ENCODE measurements at places on chromosomes 2 and 18.

DNA sequence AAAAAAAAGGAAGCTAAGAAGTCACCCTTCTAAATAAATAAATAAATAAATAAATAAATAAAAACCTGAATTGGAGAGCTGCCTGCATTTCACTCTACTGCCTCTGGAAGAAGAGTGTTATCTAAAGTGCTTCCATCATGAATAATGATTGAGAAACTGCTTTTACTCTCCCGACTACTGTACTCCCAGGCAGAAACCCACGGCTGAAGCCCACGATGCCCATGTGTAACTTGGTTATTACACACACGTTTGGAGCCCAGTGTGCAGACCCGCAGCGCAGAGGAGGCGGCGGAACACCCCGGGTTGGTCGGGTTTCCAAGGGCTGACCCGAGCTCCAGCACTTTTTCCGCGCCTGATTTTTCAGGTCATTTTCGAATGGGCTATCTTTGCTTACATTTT is 697 bp upstream of the SPATS2L start:
- peak; percentile 6 for DNase-seq

DNA sequence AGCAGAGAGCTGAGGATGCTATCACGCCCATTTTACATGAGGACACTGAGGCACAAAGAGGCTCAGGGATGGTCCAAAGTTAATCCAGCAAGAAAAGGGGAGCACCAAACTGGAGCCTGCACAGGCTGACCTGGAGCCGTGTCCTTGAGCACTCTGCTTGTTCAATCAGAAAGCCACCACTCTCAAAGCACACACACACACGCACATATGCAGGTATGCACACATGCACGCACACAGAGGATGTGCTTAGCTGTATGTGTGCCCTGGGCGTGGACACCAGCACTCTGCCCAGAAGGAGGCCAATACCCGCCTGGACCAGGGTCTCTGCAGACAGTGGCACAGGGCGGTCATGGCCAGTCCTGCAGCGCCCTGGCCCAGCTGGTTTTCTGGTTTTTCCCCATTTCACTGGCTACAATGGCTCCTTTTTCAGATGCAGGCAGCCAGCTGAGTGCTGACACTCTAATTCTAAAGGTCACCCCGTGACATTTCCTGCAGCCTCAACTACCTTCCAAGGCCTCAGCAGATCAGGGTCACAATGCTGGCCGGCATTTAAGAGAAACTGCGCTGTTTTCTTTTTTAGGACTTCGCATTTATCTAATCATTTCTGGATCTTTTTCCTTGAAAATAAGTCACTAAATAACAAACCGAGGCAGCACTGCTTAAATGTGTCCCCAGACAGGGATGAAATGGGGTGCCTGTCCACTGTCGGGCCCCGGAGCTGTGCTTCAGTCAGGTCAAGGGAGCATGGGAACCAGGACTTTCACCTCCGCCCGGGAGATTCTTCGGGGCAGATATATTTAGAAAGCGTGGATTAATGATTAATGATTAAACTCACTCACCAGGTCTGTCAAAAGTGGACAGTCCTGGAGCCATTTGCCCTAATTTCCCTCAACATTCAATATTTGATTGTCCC is 104.5 kb downstream of the HDAC4 start:
- no peak for DNase-seq

GRCh38 chr2:211084352-211084751 is 528.0 kb downstream of the CPS1 start:
- no peak for DNase-seq

- no peak for DNase-seq
Observed at GRCh38 chr2:29766191-29766590, 155.2 kb downstream of the ALK start.

DNA sequence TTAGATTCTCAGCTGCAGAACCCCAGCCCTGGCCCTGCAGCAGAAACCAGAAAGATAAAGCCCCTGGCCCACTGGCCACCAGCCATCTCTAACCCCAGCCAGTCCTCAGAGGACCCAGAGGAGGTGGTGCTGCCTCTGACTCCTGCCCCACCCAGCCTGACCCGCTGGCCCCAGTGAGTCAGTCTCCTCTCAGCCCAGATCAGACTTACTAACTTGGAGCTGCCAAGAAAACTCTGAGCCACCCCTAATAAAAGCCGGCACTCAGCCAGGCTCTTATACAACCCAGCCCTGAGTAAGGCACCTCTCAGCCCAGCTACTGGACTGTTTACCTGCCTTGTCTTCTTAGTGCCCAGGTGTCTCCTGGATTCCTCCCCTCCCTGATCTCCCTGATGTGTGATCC is 2.0 kb downstream of the SLC14A2 start:
- DNase-seq: no peak

- no peak for DNase-seq
Observed at GRCh38 chr18:5490753-5491480, 52.9 kb downstream of the EPB41L3 start.

- no peak for DNase-seq
Observed at GRCh38 chr18:53489266-53489665, 735.2 kb downstream of the MBD2 start.

DNA sequence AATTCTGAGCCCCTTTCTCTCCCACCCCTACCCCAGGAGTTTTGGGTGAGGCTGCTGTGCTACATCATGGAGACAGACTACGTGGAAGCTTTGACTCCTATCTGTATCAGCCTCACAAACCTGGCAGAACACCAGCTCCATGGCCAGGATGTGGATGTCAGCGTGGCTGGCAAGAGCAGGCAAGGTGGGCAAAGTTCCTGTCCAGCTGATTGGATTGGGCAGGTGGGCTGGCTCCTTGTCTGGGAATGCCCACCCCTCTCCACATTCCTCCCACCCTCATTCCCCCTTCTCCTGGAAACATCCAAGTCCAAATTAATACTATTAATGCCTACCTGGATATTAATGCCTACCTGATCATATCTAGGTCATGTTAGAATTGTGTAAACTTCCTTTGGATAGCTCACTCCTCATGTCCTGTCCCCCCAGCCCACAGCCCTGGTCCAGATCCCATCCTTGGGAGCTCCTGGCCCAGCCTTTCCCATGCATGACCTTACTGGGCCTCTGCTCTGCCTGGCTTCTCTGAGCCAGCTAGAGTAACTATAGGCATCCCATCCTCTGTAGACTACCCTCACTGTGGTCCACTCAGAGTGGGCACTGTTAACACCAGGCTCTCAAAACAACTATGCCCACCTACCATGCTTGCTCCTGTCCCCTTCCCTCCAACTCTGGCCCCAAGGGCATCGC is 24.1 kb downstream of the MROH2A start:
- DNase-seq: no peak

DNA sequence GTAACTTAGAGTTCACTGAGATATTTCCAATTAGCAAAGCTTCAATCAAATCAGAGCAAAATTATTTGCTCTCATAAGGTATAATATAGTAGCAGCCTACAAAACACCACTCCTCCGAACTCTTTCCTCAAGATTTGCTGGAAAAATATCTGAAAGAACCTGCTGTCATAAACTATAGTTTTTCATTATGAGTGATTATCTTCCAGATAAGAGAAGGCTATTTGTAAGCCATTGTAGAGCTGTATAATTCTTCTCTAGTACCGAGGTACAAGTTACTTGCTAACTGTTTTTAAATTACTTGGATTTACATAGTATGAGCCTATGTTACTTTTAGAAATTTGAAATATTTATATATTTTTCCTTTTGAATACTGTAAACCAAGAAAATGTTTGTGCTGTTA is 2.1 kb downstream of the NDC80 start:
- no peak for DNase-seq

- DNase-seq: no peak
Observed at GRCh38 chr2:67213270-67213670, 183.9 kb upstream of the ETAA1 start.

GRCh38 chr2:168666339-168666738 is 136.1 kb upstream of the NOSTRIN start:
- no peak for DNase-seq

GRCh38 chr2:223822818-223823217 is 14.6 kb downstream of the AP1S3 start:
- DNase-seq: no peak

- no peak for DNase-seq
Observed at GRCh38 chr2:154133823-154134222, 262.1 kb downstream of the GALNT13 start.

DNA sequence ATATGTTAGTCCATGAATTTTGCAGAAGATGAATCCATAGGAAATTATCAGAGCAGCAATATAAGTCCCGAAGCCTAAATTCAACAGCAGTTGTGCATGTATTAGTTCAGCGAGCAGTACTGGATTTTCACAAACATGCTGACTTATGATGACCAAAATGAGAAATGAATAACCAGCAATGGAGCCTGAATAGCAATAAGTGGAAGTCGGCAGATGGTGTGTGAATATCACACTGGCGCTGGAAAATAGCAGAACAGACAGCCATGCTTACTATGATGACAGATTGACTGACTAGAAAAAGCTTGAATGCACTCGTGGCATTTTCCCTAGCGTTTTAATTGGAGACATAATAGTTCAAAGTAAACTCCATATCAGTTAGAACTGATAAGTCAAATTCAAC is 1114.5 kb downstream of the DSC3 start:
- no peak for DNase-seq

- no peak for DNase-seq
Observed at GRCh38 chr2:200274116-200275075, 32.1 kb upstream of the SPATS2L start.

GRCh38 chr2:173555833-173556232 is 201.2 kb downstream of the CDCA7 start:
- no peak for DNase-seq

DNA sequence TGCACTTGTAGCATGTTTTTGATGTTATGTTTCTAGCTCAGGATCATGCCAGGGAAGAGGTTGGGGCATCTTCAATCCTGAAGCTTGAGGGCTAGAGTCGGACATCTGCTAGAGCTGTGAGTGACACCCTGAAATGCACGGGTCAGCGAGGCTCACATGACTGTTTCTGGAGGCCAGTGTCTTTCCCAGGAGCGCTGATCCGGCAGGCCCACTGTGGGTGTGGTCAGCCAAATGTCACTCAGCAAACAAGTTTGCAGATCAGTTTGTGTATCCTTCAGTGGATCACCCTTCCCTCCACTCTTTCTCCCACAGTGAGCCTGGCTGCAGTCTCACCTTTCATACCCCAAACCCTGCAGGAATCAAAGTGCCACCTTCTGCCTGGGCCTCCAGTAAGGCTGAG is 23.0 kb upstream of the ARHGEF4 start:
- no peak for DNase-seq

- DNase-seq: no peak
Observed at GRCh38 chr2:142756430-142756829, 121.0 kb upstream of the KYNU start.

DNA sequence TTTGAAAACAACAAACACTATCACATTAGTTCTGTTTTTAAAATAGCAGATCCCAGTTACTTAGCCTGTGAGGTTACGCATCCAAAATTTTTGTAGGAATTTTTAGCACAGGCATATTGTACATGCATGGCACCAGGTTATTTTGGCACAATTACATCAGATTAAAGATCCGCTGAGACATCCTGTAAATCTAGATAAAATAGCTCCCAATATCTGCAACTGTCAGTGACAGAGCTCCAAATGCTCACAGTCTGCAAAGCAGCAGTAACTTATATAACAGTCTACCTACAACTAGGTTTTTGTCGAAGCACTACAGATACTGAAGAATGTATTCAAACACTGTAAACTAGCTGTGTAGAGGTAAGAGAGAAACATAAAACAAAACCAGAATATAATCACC is 200.7 kb upstream of the KCNH7 start:
- DNase-seq: no peak

- no peak for DNase-seq
Observed at GRCh38 chr2:174392706-174393105, 2.8 kb upstream of the SCRN3 start.

DNA sequence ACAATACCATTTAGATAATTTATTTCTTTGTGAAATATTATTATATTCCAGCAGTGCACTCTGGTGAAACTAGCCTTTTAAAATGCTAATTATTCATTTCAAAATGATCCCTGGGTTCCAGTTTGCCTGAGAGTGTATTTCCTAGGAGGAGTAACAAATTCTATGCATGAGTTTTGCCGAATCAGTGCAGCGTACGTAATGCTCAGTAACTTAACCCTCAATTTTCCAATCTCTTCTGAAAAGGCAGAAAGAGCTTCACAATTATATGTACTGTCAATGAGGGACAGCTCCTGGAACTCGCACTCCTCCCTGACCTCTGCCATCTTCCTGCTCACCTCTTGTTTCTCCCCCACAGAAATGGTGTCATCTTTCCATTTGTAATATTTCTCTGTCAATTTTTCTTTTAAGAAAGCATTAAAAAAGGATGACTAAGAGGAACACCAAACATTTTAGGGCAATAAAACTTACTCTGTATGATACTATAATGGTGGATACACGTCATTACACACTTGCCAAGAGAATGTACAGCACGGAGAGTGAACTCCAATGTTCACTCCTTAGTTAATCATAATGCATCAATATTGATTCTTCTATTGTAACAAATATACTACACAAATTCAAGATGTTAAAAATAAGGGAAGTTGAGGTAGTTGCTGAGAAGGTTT is 25.7 kb upstream of the XIRP2 start:
- DNase-seq: no peak

DNA sequence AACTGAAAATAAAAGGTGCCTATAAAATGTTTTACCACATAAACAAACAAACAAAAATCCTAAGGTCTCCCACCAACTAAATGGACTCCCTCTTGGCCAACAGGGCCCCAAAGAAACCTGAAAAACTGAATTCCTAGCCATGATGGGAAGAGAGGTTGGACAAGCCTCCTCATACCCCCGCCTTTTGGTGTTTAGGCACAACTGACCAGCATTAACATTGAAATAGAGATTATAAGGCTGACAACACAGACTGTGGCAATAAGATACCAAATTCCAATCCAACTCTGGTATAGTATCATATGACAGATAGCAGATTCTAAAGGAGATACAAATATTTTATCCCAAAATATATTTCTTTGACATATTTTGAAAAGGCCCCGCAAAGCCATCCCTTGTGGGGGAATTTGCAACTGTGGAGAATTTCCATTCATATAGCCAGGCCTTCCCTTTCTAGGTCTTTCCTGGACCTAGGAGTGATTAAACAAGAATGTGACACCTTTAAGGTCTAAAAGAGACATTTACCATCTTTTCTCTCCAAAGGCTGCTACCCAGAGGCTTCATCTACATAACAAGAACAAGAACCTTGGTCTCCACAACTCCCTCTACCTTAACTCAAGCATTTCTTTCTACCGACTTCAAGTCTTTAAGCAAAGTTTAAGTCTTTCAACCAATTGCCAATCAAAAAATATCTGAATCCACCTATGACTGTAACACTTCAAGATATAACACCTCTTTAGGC is 80.0 kb downstream of the CHN1 start:
- no peak for DNase-seq

Measured in activated CD4-positive, alpha-beta T cell treated with anti-CD3 and anti-CD28 coated beads, Interleukin-2, amount 50 U/mL, for 16 hours (primary cell).